Progenitor cell of endocrine pancreas (in vitro differentiated cells): ENCODE measurements at places on chromosomes 7 and 10. TPM values are rescaled to one million over a fixed set of nuclear protein-coding genes. Genes with fewer than 3 reads are reported as not detected.

DNA sequence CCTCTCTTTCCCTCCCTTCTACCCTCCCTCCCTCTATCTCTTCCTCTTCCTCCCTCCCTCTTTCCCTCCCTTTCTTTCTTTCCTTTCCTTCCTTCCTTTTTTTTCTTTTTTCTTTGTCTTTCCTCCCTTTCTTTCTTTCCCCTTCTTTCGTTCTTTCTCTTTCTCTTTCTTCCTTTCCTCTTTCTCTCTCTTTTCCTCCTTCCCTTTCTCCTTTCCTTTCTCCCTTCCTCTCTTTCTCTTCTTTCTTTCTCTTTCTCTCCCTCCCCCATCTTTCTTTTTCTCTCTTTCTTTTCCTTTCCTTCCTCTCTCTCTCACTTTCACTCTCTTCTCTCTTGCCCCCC lies 7.4 kb downstream of the CLDN3 start:
- DNase-seq, result no peak
- peaks cover 3% of the 10 kb centered on the region for H3K36me3 ChIP-seq
- H3K4me3 ChIP-seq, result no peak overlapping the region
- no peaks in the 10 kb centered on the region for H3K27me3 ChIP-seq
- peaks cover 10% of the 10 kb centered on the region for H3K4me1 ChIP-seq

GRCh38 chr10:47299611-47300428 lies at the start of gene GDF10:
Gene GDF10 (plus strand): TSS chr10:47300197. CDS start chr10:47300652, 455 bp downstream.
- H3K36me3 ChIP-seq, result no peaks in the 10 kb centered on the region
- no peak for DNase-seq
- H3K4me1 ChIP-seq, result peaks cover 2% of the 10 kb centered on the region
- H3K4me3 ChIP-seq, result peak within 1 kb of the TSS; percentile 65

TEX36 gene
- not detected in 2 replicates for total RNA-seq

GRCh38 chr10:931326-932318 lies at the start of gene LARP4B:
Gene LARP4B (minus strand): TSS chr10:931705. CDS start chr10:885721, 45,984 bp downstream.
- H3K4me1 ChIP-seq, result peaks cover 32% of the 10 kb centered on the region
- peak within 1 kb of the TSS; percentile 98 for H3K27ac ChIP-seq
- no peaks in the 10 kb centered on the region for H3K36me3 ChIP-seq
- peak within 1 kb of the TSS; percentile 92 for H3K4me3 ChIP-seq

GRCh38 chr10:71634531-71635164 lies 84.9 kb downstream of the C10orf105 start:
- peaks cover 45% of the 10 kb centered on the region for H3K4me1 ChIP-seq
- H3K27me3 ChIP-seq, result peaks cover 33% of the 10 kb centered on the region
- no peaks in the 10 kb centered on the region for H3K36me3 ChIP-seq

GRCh38 chr10:131178521-131179331 lies 132.8 kb downstream of the TCERG1L start:
- no peaks in the 10 kb centered on the region for H3K36me3 ChIP-seq
- peak; percentile 5 for DNase-seq
- H3K4me1 ChIP-seq, result no peaks in the 10 kb centered on the region
- peaks cover 7% of the 10 kb centered on the region for H3K27me3 ChIP-seq
- no peak overlapping the region for H3K27ac ChIP-seq
- no peak overlapping the region for H3K4me3 ChIP-seq

CDC14C gene
- total RNA-seq, result 0.22 TPM in 1 of 2 replicates, not detected in the other

HOXA10 gene
- total RNA-seq, result not detected in 2 replicates

- DNase-seq, result no peak
- H3K36me3 ChIP-seq, result no peaks in the 10 kb centered on the region
- H3K4me1 ChIP-seq, result no peaks in the 10 kb centered on the region
- no peak overlapping the region for H3K4me3 ChIP-seq
- H3K27me3 ChIP-seq, result peaks cover 3% of the 10 kb centered on the region
These were observed 47.0 kb downstream of the TBATA start for GRCh38 chr10:70738006-70738760.
